Breast epithelium (tissue), 4 donors: ENCODE measurements at places on chromosomes 3 and 15. TPM values are rescaled to one million over a fixed set of nuclear protein-coding genes. Genes with fewer than 3 reads are reported as not detected.

Gene SLC12A1
- under 0.01 TPM for total RNA-seq

GRCh38 chr3:61531528-61531927, 29.8 kb upstream of the PTPRG start:
- no peak for DNase-seq

Gene PLXNB1
- total RNA-seq: 182 TPM

DNA sequence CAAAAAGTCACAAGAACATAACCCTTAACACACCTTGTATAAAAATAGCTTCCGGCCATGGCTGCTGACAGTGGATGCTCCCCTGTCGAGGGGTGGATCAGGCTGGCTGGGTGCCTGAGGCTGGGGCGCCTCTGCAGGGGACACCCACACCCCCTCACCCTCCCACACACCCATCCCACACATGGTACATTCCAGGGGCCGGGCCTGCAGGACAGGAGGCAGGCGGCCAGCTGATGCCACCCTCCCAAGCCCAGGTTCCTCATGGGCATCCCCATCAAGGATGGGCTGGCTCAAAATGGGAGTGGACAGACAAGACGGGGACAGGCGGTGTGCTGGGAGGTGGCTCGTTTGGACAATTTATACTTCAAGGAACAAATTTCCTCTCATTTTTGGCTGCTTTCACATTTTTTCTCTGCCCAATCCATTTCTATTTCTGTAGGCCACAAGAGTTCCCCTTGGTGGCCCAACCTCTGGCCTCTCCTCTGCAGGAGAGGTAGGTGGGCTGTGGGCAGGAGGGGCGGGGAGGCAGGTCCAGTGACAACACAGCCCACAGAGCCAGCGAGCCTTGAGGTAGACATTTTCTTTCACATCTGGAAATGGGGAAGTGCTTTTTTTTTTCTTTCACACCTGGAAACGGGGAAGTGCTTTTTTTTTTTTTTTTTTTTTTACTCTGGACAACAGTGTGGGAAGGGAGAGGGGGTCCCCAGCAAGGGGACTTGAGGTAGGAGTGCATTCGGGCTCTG, 23.3 kb downstream of the RNU5B-1 start:
- no peak for DNase-seq

Gene IQCF5
- not detected for total RNA-seq

DNA sequence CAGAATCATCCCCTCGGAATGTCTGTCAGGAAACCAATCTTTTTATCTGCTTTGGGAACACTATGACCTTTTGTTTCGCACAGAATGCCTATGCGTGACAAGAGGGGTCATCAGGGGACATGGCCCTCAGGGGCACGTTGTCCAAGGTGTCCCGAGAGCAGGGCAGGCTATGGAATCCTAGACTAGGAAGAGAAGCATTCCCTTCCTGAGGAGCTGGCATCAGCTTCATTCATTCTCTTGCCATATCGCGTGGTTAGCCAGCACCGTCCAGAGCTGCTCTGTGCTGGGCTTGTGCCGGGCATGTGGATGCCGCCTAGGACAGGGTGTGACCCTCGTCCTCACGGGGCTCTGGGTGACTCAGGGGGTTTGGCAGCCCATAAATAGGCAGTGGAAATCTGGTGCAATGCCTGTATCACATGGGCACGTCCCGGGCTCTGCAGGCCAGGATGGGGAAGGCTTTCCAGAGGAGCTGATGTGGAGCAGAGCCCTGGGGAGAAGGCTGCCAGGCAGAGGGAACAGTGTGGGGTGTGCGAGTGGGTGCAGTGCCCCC, 117.8 kb downstream of the TMEM266 start:
- no peak for DNase-seq

Gene CHRM5
- not detected for total RNA-seq

DNA sequence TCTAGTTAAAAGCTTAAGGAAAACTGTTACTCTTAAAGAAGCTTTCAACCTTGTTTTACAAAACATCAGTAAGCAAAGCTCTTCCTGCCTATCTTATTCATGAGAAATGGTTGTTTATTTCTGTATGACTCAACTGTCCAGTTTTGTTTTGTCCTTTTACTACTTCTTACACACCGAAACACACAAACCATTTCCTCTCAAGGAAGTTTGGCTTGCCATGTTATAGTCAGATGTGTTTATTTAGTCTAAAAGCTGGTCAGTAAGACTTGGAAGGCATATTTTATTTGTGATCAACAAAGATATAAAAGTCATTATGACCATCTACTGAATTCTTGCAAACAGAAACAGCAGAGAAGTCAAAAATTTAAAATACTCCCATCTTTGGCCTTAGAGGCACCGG, 53.2 kb upstream of the RBSN start:
- DNase-seq: no peak

Gene IL17RC
- 90.6 TPM for total RNA-seq

- no peak for DNase-seq
Observed at GRCh38 chr3:46566040-46566641, at the start of gene LRRC2. Gene LRRC2 (minus strand): TSS chr3:46566302. CDS start chr3:46551591, 14,711 bp downstream.

GRCh38 chr3:63864008-63864964, 619 bp downstream of the ATXN7 start:
- no peak for DNase-seq

DNA sequence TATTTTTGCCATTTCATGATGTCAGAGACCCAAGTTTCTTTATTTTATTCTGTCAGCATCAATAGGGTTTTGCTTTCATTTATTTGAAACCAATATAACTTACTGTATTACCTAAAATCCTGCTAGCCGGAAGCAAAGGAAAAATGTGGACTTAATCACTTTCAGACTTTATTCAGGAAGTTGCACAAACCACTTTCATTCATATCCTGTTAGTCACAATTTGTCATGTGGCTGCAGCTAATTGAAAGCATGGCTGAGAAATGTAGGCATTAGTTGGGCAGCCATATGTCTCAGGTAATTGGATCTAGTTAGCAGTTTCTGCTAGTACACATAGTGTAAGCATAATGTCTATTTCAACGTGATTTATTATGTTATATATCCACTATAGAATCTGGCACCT, 462.3 kb upstream of the SGO1 start:
- DNase-seq: no peak

Gene EPHB3
- total RNA-seq: 7.9 TPM

Gene PRC1
- 4.3 TPM for total RNA-seq

DNA sequence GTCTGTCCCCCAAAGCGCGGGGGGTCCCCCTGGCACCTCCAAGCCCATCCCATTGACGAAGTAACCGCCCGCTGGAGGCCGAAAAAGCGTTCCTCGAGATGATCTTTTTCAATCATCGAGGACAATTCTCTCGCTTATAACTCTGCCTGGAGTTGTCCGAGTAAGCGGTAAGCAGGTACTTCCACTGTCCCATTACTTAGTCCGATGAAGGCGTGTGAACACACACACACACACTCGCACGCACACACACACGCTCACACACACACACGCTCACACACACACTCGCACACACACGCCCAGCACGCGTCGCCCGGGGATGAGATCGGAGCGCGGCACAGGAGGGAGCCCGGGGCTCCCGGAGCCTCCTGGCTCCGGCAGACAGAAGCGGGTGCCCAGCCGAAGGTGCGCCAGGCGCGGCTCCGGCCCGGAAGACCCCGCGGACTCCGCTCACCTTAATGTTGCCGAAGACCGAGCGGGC, 430 bp downstream of the SLCO2A1 start:
- DNase-seq: no peak

Gene ATP13A5
- not detected for total RNA-seq

- DNase-seq: no peak
Observed at GRCh38 chr3:135633078-135633477, 332.4 kb upstream of the PPP2R3A start.

Gene RGMA
- 17.7 TPM for total RNA-seq

GRCh38 chr3:138007898-138008297, 2.1 kb upstream of the CLDN18 start:
- no peak for DNase-seq

DNA sequence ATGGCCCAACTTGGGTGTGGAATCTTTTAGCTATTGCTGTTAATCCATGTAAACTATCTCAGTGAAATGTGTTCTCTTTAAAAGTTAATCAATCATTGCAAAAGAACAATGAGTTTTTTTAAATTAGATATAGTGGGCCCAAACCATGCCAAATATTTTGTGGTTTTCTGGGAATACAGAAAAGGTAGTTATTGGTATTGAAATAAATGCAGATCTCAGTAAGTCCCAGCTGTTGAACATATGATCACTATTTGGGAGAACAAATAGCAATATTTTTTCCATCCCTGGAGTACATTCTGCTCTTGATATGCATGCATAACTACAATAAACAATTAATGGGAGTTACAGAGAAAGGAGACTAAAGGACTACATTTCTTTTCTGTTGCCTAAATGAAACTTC, 36.0 kb upstream of the LEKR1 start:
- no peak for DNase-seq

DNA sequence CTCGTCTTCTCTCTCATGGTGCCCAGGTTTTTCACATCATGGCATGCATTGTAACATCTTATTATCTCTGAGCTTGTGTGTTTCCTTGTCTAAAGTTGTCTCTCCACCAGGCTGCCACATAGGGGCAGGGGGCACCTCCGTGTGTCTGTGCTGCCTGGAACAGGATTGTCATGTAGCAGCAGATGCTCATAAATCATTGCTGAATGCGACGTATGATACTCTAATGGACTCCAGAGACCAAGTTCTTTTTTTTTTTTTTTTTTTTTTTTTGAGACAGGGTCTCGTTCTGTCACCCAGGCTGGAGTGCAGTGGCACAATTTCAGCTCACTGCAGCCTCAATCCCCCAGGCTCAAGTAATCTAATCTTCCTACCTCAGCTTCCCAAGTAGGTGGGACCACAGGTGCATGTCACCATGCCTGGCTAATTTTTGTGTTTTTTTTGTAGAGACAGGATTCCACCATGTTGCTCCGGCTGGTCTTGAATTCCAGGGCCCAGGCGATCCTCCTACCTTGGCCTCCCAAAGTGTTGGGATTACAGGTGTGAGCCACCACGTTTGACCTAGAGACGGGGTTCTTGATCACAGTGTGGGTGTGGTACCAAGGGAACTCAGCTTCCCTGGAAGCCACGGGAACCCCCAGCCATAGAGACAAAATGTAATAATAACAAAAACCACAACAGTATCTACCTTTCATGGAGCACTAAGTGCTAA, 4.7 kb upstream of the DNASE1L3 start:
- DNase-seq: no peak

GRCh38 chr15:42184296-42184695, 23.8 kb downstream of the VPS39 start:
- no peak for DNase-seq

DNA sequence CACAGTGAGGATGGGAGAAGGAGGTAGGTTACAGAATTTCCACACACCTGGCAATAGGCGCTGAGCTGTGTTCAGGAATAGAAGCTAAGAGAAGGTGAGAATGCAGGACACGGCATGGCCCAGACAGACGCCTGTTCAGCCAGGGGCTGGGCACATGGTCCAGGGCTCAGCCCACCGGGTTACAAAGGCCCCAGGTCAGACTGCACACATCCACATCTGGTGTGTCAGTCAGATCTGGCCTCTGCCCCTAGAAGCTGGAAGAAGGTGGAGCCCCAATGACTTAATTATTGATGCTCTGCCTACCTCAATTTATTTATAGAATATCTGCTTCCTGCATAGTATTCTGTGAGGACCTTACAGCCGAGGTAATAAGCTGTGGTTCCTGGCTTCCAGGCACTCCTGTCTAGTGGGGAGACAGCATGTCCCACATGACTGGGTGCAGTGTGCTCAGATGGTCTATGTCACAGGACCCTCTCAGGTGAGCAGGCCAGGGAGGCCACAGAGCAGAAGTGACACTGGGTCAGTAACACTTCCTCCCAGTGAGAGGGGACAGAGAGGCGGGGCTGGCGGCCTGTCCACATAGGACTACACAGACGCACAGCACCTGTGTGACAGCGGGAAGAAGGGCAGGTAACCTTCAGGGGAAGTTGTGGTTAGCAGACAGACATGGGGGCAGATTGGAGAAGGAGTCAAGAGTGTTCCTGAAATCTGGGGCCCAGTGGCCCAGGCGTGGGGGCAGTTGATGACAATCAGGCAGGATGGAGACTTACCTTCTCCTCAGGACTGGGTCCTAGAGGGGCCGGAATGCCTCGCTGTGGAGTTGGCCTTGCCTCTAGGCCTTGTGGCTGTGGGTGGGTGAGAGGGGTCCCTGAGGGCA, 38.6 kb upstream of the PLXNA1 start:
- no peak for DNase-seq

GRCh38 chr3:25652921-25653320, 11.8 kb downstream of the TOP2B start:
- no peak for DNase-seq

Gene CYP8B1
- not detected for total RNA-seq

Gene IL20RB
- total RNA-seq: 1.6 TPM

DNA sequence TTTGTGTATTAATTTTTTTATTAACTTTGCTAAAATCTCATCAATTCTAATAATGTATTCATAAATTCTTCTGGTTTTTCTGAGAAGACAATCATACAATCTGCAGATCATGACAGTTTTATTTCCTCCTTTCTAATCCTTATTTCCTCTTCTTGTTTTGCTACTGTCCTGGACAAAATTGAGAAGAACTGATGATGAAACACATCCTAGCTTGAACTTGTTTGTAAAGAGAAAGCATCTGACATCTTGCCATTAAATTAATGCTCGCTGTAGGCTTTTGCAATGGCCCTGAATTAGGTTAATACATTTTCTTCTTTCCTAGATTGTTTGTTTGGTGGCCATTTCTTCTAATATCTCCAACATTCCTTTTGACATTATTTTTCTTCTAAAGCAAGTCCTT, 110.9 kb upstream of the TPM1 start:
- DNase-seq: no peak

GRCh38 chr3:11733914-11734313, 90.2 kb upstream of the VGLL4 start:
- no peak for DNase-seq

- no peak for DNase-seq
Observed at GRCh38 chr3:107421170-107421792, 44.0 kb downstream of the CCDC54 start.

GRCh38 chr3:187848401-187848800, 103.1 kb upstream of the BCL6 start:
- DNase-seq: no peak

DNA sequence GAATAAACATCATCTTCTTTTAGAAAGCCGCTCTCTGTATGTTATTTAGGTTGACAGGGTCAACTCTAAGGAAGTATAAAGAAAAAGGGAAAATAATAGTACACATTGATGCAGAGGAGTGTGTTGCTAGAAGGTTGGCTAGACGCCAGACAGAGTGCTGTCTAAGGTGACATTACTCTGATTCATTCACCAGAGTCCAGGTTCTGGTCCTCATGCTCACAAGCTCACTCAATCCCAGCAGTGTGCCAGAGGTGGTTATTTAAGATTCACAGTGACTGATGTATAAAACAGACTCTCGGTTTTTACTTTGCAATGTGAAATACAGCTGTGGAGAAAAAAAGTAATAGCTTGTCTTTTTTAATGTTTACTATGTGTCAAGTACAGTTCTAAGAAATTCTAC, 1.7 kb downstream of the CFAP44 start:
- DNase-seq: no peak

Gene SAMD7
- not detected for total RNA-seq

DNA sequence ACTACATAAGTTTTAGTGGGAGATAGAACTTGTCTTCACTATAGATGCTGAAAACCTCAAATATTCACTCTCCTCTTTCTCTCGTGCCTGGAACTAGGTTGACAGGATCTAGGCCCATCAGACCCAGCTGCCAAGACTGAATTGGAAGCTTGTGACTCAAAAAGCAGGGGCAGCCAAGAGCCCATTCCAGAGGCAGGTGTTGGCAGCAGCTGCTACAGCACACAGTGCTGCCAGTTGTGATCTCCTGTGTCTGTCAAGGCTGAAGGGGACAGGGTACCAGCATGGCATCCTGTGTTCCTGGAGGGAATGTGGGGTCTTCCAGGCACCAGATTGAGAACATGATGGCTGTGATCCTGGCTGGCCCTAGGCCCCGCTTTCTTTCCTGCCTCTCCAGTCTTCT, 92.5 kb upstream of the MB21D2 start:
- no peak for DNase-seq
